ENCODE measurements at places on chromosomes 11 and 22.

GRCh38 chr11:107427569-107428180 is 29.9 kb downstream of the CWF19L2 start:
- no peak for DNase-seq

DNA sequence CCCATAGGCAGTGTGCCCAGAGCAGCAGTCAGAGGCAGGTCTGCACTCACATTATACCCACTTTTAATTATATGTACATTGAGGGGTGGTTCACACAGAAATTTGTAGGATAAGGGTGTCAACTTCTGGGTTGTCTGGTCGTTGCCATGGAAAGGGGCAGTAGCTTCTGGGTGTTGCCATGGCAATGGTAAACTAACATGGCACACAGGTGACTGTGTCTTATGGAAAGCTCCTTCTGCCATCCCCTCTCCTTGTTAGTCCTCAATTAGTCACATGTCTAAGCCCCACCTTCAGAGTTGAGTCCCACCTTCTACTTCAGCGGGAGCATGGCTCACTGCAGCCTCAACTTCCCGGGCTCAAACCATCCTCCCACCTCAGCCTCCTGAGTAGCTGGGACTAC is 56.3 kb upstream of the ATXN10 start:
- DNase-seq: no peak

DNA sequence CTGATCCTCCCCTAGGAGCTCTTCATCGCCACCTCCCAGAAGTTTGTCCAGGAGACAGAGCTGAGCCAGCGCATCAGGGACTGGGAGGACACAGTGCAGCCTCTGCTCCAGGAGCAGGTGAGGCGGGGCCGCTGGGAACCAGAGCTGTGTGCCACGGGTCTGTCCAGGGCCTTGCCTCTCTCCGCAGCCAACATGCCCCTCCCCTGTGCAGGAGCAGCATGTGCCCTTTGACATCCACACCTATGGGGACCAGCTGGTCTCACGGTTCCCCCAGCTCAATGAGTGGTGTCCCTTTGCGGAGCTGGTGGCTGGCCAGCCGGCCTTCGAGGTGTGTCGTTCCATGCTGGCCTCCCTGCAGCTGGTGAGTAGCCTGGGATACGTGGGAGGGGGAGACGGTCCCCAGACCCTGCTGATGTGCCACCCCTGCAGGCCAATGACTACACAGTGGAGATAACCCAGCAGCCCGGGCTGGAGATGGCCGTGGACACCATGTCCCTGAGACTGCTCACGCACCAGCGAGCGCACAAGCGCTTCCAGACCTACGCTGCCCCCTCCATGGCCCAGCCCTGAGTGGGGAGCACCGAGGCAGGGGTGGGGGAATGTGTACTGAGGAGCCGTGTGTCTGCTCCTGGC is 2.5 kb downstream of the SCO2 start:
- no peak for DNase-seq

DNA sequence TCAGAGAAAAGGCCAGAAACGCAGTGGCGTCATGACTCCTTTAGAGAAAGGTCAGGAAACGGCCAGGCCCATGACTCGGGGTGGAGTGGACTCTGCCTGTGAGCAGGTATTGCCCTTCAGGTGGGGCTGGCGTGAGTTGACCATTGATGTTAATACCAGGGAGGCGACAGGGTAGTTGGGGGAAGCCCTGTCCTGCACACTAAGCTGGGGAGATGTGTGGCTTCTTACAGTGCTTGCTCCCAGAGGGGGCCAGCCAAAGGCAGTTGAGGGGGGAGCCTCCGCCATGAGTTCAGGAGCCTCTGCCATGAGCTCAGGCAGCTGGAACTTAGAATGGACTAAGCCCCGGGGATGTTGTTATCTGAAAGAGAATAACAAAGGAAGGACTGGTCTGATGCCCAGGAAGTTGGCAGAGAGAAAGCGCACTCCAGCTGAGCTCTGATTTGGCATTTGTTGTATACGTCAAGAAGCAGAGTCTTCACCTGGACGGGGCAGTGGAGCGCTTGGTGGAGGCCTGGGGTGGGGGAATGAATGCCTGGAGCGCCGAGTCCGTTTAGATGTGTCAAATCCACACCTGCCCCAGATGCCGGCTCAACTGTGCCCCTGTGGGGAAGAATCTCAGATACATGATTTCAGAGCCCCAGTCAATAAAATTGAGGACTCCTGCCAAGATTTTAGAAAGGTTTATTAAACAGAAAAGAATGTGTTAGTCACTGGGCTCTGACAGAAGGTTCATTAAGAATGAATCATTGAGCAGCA is 222.5 kb downstream of the TBC1D22A start:
- no peak for DNase-seq

GRCh38 chr11:128582496-128583366 is 4.6 kb downstream of the ETS1 start:
- DNase-seq: no peak

DNA sequence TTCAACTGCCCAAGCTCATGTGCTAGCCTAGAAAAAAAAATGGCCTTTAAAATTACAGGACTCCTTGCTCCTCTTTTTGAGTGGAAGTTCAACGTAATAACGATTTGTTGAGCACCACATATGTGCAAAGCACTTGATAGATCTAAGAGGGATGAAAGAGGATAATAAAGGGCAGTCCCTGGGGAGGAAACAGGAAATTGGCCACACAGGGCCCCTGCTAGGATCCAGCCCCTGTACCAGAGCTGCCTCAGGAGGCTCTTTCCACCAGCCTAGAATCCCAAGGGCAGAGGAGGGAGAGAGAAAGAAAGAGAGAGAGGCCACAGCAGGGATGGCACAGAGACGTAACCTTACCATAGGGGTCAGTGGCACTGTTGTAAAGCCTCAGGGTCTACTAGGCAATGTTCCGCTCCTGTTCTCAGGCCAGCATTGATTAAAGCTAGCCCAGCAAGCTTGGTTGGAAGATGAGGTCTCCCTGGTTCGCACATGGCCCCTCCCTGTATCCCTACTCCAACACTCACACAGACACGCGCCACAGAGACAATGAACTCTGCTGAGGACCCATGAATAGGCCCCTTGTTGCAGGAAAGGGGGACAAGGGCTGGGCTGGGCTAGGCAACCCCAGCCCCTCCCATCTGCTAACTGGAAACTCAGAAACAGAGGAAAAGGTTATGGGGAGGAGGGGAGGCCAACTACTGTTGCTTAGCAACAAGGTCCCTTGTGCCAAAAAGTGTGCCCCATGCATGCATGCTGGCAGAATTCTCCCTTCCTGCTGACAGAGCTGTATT is at the start of gene TMPRSS5:
Gene TMPRSS5, minus strand, starts transcription at position 438 of the 785 bp plus-strand sequence. Its CDS starts 84 bp downstream, at position 354.
- DNase-seq: no peak

DNA sequence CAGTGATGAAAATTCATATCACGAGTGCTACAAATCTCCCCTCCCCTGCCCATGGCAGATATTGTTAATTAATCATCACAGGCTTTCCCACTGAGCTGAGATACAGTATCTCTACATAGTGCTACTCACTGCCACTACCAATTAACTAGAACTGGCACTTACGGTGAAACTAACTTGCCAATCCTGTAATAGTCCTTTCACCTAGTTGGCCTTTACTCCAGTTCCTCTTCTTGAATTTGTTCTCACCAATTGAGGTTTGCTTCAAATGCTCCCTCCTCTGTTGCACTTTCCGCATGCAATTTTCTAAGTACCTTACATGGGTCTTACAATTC is 11.9 kb upstream of the PRRG4 start:
- DNase-seq: no peak

GRCh38 chr22:33409079-33409478 is 350.9 kb upstream of the SYN3 start:
- DNase-seq: no peak

DNA sequence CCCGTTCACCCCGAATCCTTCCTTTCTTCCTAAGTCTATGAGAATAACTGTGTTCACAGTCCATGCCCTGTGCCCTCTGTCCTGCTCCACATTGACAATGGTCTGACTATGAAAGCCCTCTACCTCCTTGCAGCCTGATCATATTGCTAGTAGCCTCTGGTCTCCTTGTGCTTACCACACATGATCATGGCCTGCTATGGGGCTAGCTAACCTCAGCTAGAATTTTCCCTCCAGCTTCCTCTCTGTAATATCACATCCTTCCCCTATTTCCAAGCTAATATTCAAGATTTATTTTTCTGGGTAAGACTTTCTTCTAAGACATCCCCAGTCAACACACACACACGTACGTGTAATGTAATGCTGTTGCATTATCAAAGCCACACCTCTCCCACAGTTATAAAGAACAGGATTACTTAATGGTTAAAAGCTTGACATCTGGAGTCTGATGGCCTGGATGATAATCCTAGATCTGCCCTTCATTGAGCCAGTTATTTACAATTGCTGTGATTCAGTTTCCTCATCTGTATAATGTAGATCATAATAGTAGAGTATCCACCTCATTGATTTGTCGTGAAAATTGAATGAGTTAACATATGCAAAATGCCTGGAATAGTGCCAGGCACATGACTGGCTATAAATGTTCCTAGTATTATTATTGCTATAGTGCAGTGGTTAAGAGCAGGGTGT is 214.4 kb upstream of the BLID start:
- no peak for DNase-seq

DNA sequence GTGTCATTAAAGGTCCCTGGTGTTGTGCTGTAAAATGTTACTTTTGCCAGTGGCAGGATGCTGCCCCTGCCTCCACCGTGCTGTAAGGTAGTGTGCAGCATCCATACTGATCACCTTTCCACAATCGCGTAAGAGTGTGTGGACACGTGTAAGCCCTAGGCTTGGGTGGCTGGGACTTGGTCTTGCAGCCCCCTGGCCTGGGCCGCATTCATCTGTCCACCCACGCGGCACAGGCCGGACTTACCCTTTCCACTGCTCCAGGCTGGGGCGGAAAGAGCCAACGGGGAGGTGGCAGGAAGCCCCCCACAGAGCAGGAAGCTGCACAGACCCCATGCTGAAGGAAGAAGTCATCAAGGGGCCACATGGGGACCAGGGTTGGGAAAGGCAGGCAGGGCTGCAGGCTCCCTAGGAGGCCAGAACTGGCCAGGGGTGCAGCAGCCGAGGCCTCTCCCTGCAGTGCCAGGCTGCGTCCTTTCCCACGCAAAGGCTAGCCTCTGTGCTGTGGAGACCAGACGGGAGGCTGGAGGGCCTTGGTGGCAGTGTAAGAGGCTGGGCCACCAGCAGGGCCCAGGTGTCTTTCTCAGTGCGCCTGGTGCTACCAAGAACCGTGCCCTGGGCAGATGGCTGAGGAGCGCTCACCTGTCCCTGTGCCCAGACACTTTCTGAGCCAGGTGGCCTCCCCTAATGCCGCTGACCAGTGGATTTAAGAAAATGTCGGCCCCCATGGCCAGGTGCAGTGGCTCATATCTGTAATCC is 11.7 kb upstream of the TMEM191C start:
- DNase-seq: no peak

GRCh38 chr22:25911243-25911972 is 169.4 kb downstream of the MYO18B start:
- no peak for DNase-seq

DNA sequence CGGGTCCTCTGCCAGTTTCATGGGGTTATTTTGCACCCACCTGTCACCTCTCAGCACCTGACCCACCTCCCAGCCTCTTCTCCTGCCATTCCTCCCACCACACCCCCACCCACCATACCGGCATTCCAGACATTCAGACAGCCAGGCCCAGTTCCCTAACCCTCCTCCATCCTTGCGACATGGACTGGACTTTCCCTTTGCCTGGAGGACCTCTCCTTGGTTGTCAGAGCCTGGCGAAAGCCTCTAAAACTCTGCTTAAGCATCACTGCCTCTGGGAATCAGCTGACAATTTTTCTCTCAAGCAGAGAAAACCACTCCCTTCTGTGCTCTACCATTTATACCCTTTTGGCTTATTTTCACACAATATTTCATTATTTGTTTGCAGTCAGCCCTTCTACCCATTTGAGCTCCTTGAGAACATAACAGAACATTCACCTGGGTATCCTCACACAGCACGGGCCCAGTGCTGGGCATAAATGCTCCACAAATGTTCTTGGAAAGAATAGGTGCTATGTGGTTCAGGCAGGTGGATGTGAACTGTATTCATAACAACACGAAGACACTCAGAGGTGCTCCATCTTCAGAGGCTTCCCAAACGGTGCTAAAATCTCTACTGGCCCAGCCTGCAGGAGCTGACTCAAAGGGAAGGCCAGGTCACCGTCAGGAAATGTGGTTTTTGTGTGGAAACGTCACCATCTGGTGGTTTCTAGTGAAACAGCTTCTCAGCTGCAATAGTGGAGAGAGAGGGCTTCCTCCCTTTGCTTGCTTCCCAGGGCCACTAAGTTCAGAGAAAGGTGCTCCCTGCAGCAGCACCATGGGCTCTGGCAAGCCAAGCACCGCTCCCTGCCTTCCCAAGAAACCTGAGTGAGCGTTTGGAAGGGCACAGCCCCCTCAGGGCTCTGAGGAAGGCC is 10.4 kb downstream of the SPATA19 start:
- peak; percentile 36 for DNase-seq
